ENCODE measurements at places on chromosomes 13 and 19. TPM values are rescaled to one million over a fixed set of nuclear protein-coding genes. Genes with fewer than 3 reads are reported as not detected.

- no peak for DNase-seq
Measured at GRCh38 chr13:51637852-51638215, 53.6 kb downstream of the WDFY2 start.

- DNase-seq: no peak
Measured at GRCh38 chr13:71806886-71807285, 60.1 kb downstream of the DACH1 start.

Gene SERP2
- total RNA-seq: 13.0 TPM

- DNase-seq: no peak
Measured at GRCh38 chr13:41029629-41030028, 10.5 kb upstream of the ELF1 start.

DNA sequence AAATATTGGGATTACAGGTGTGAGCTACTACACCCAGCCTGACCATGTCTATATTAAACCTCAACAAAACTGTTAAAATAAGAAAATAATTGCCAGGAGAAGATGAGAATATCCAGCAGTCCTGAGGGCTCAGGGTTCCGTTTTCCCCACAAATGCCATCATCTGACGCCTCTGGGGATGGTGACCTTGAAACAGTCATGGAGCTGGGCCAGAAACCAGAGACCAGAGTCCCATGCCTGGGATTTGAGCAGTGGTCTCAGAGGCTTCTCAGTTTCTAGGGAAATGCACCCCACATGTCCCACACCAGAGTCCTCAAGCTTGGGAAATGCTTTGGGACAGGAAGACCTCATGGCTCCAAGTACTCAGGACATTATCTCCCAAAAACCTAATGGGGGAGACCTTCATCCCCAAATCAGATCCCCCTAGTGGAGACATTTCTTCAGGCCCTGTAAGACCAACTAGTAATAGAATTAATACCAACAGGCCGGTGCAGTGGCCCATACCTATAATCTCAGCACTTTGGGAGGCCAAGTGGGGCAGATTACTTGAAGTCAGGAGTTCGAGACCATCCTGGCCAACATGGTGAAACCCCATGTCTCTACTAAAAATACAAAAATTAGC, 2.9 kb upstream of the MAP1S start:
- no peak for DNase-seq

GRCh38 chr13:59157181-59157580, 1006.5 kb downstream of the DIAPH3 start:
- DNase-seq: no peak

Gene ZNF324B
- total RNA-seq: 3.1 TPM

Gene ZNF610
- total RNA-seq: 5.1 TPM

DNA sequence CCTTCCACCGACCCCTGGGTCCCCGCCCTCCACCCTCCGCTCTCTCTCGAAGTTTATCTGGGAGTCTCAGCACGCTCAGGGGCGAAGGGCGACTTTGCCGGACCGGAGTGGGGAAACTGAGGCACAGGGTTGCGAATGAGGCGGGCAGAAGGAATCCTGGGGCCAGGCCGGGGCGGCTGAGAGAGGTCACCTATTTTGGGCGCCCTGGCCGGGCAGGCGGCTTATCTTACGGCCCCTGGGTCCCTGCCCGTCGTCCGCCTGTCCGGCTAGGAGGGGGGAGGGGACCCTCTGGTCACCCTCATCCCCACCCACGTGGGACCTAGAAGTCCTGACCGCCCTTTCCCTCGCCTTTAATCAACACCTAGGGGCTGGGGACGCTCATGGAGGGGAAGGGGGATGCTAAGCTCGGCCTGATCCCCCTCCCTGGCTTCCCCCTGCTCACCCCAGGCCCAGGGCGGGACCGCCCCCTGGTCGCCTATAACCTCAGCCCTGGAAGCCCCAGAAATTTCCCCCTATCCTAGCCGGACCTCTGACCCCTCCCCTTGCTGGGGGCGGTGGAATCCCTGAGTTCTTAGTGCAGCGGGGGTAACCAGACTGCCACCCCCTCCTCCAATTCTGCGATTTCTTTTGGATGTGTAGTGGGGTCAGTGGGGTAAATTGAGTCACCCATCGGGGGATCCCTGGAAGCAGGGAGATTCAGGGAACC, 556 bp downstream of the TRIP10 start:
- peak; percentile 57 for DNase-seq

GRCh38 chr19:2479556-2480194, 3.7 kb downstream of the GADD45B start:
- DNase-seq: no peak

DNA sequence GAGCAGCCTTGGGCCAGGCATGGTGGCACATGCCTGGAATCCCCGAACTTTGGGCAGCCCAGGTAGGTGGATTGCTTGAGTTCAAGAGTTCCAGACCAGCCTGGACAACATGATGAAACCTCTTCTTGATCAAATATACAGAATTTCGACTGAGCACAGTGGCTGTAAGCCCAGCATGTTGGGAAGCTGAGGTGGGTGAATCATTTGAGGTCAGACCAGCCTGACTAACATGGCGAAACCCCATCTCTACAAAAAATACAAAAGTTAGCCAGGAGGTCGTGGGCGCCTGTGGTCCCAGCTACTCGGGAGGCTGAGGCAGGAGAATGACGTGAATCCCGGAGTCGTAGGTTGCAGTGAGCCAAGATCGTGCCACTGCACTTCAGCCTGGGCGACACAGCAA, 8.0 kb upstream of the NLRP7 start:
- no peak for DNase-seq

- no peak for DNase-seq
Measured at GRCh38 chr13:21229241-21230024, 53.0 kb downstream of the MRPL57 start.

DNA sequence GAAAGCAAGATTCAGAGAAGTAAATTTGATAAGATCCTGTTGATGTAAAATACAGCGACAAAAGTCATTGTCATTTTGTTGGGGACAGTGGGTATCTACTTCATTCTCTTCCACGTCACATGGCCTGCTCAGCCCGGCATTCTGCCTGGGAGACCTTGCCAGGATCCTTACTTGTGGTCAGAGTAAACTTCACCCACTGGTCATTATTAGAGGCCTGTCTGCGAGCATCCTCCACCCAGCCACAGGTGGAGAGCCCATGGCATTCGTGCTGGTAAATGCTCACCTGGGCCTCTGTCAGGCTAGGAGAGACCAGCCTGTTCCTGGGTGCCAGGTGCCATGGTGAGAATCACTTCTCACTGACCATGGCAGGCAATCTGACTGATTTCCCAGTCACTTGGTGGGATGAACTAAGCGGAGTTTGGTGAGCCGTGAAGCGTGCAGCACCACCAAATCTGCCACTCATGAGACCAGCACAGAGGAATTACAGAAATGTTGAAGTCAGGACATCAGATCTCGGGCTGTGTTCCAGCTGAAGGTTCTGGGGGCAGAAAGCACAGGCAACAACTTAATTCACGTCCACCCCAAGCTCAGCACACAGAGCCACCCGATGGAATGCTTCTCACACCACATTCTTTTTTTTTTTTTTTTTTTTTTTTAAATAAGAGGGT, 107.0 kb downstream of the SIPA1L3 start:
- no peak for DNase-seq

- no peak for DNase-seq
Measured at GRCh38 chr13:35474496-35475211, 1.8 kb downstream of the MAB21L1 start.

Gene PLD3
- total RNA-seq: 156 TPM

Gene HTR2A
- 0.11 TPM for total RNA-seq
